ENCODE measurements at places on chromosomes 3 and 15.

- DNase-seq = no peak
Measured at GRCh38 chr15:101795455-101795854, 7.9 kb upstream of the OR4F6 start.

- no peak for DNase-seq
Measured at GRCh38 chr3:40340541-40341170, 31.1 kb downstream of the EIF1B start.

DNA sequence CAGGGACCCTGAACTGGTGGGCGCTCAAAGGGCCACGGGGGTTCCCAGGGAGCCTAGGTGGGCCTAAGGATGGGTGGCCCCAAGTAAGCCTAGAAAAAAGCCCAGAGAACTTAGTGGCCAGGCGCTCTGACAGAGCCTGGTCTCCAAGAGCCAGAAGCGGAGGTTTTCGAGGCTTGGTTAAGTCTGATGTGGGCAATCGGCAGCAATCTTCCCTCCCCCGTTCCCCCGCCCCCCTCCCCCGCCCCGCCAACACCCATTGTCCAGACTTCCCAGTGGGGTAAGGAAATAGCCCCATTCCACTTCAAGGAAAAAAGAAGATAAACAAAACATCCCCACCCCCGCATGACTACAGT lies 6.7 kb downstream of the EOMES start:
- no peak for DNase-seq

DNA sequence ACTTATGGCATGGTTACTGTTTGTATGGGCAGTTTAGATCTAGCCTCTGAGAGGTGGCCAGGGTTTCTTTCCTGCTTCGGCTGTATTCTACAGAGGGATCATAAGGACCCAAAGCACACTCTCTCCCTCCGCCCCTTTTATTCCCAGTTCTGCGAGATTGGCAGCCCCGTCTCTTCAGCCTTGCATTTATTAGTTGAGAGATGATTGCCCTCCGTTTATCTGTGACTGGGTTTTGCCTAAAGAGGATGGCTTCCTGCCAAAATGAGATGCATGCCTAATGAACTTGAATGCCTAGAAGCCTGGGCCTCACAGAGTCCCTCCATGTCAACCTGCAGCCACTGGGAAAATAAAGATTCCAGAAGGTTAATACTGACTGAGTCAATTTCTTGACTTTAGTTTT lies 97.1 kb upstream of the CHL1 start:
- no peak for DNase-seq

- no peak for DNase-seq
Measured at GRCh38 chr3:133750259-133750656, 4.1 kb downstream of the TF start.

DNA sequence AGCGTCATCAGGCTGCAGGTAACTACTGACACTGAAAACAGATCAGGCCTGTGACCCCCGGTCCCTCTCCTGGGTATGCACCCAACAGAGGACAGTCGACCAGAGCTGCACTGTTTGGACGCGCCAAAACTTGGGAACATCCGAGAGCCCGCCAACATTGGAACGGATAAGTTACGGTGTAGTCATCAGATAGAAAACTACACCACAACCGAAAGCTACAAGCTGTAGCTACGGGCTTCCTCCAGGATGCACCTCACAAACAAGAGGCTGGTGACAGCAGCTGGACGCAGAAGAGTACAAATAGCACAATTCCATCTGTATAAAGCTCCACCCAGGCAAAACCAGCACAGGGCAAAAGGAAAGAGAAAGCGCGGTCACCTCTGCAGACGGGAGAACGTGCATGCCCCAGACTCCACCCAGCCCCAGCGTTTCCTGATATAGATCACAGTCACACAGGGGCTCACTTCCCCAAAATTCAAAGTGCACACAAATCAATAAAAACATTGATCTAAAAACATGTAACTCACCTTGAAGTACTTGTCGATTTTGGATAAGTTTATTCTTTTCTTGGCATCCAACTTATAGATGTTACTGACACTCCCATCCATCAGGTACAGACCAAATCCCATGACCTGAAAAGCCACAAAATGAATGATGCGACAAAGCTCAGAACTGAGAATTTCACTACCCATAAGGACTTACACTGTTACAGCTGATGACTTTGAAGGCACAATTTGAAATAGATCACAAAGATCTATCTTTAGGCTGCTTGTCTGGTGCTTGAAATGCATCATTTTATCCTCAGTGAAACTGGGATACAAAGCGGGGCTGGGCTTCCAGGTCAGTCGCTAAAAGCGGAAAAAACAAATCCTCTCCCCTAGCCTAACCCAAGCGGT lies 43.3 kb downstream of the CYFIP1 start:
- DNase-seq = no peak

- DNase-seq = no peak
Measured at GRCh38 chr3:155560594-155560993, 184.3 kb downstream of the PLCH1 start.

DNA sequence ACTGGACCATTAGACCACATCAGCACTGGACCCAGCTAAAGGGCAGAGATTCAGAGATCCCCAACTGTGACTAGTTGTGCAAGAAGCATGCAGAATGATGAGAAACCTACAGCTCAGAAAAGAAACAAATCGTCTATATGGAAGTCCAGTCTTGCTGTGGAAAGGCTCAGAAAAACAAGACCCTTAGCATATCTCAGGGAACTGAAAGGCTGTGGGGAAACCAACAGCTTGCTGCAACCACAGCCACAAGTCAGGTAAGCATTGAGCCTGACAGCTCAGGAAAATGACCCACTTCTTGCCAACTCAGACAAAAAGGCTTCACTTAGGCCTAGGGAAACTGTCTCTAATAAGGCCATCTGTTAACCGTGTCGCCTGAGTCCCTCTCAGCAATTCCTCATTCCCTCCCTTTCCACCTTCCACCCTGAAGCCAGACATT lies 145.6 kb downstream of the LSAMP start:
- DNase-seq = no peak

DNA sequence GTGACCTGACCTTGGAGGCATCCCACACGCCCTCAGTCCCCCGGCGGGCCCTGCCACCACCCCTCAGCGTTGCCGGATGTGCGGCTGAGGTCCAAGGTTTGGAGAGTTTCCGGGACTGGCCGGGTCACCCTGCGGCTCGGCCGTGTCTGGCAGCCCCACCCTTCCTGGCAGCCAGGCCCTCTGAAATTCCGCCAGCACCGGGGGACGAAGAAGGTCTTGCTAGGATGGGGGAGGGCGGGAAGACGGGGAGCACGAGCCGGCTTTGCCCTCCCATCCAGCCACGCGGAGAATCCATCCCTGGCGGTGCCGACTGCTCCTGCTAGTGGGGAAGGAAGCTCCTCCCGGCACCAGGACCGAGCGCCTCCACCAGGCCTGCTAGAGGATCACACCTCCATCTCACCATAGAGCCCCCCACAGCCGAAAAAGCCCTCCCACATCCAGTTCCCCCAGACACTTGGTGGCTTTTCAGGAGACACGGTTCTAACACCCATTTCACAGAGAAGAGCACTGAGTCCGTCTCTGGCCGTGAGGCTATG lies 81.5 kb downstream of the CPN2 start:
- no peak for DNase-seq

DNA sequence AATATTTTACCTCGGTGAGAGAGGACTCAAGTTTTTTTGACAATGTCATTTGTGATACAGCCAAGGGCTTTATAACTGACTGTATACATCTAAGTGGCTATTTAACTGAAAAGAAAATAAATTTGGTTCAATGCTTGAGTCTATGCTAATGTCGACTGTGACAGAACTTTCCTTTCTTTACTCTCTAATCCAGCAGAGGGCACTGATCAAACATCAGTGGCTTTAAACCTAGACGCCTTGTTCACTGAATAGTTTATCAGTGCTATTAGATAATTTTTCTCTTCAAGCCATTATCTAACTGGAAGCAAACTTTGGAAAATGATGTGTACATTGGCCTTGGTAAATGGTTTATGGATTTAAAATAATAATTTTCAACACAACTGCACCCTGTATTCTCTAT lies 285.1 kb downstream of the CHL1 start:
- no peak for DNase-seq

- DNase-seq = no peak
Measured at GRCh38 chr3:10371167-10371566, 50.3 kb upstream of the SEC13 start.

DNA sequence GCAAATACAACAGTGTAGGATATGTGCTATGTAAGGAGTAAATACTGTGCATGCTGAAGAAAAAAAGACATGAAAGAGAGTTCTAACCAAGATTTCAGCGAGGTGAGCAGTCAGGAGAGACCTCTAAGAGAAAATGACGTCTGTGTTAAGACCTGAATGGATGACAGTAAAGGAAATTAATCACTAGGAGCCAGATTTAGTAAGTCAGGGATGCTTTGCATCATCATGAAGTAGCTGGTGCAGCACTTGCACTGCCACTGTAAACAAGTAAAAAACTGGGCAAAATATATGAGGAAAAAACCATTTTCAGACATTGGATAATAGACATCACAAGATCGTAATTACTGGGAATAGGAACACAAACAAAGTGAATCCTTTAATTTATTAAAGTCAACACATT lies 32.6 kb downstream of the RTP4 start:
- DNase-seq = no peak

- DNase-seq = no peak
Measured at GRCh38 chr3:141992512-141992911, 116.1 kb downstream of the ATP1B3 start.

- DNase-seq = no peak
Measured at GRCh38 chr3:37992271-37993066, 1.9 kb downstream of the VILL start.

DNA sequence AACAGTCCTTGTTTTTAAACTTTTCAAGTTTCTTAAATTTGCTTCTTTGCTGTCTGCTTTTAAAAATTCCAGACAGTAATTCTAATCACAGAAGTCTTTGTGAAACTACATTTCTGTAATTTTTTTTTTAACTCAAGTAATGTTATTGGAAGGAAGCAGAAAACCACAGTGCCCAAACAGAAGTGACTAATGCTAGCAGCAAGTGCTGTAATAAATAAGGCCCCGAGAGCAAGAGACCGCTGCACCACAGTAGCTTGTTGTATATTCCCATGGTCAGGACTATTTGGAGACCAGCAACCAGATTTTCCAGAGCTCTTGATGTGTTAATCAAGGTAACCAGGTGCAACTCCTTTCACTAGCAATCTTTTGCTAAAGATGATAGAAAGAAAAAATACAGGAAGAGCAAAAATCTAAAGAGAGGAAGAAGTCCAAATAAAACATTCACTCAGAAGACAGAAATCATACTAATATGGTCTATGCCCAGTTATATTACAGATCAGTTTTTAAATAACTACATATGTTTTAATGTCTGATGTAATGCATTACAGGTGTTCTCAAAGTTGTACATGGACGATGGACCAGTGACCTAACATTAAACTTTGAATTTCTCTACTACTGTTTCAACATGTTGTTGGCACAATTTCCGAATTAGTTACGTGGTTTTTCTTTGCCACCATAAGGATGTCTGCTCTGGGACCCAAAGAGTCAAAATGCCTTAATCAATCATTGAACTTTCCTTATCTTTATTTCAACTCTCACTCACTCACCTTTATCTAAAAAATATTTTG lies 36.4 kb downstream of the WWTR1 start:
- no peak for DNase-seq

- DNase-seq = no peak
Measured at GRCh38 chr15:59400103-59400813, 27.6 kb upstream of the MYO1E start.

GRCh38 chr3:187972454-187972853 lies 181.5 kb upstream of the LPP start:
- DNase-seq = no peak

GRCh38 chr3:15860014-15860934 lies 62.5 kb upstream of the ANKRD28 start:
- DNase-seq = peak; percentile 19

- no peak for DNase-seq
Measured at GRCh38 chr15:48590723-48591122, 54.8 kb downstream of the FBN1 start.

DNA sequence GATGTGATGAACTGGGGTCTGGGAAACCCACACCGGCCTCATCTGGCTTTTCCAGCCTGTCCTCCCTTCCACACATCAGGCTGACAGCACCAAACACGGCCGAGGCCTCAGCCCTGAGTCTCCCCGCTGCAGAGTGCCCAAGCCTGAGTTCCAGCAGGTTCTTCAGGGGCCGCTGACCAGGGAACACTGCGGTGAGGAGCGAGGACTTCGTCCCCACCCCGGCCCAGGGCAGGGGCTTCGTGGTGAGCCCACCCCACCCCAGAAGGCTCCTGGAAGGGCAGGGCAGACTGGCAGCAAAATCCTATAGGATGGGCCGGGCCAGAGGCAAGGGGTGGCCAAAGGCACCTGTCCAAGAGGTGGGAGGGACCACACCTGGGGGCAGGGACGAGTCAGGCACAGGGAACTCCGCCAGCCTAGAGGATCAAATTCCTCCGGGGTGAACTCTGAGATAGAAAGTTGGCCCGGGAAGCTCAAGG lies at the start of gene SLC51A:
Gene SLC51A (plus strand): TSS at position 446 of the 476 bp plus-strand sequence. CDS start 179 bp downstream, outside the sequence.
- no peak for DNase-seq

DNA sequence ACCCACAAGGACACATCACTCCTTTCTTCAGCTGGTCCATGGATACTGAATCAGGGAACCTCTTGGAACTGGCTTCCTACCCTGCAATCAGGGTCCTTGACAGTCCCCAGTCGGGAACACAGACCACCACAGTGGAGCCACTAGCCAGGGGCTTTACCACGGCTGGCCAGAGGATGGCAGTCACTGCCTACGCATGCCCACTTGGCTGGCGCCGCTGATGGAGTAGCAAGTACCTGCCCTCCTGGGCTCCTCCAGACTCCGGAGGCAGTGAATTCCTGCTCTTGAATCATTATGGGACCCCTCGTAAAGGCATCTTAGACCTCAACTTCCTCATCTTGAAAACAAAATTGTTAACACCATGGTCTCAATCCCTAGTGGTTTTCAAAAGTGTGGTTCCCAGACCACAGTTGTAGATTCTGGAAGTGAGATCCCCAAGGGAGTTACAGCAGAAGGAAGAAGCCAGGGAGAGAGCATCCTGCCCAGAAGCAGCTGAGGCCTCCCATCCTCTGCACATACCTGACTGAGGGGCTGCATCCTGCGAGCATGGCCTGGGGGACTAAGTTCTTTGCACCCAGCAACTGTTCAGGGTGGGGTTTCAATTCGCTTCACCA lies 9.1 kb upstream of the SKIC8 start:
- peak; percentile 30 for DNase-seq

- DNase-seq = no peak
Measured at GRCh38 chr3:87053553-87053952, 62.6 kb upstream of the VGLL3 start.

- peak; percentile 39 for DNase-seq
Measured at GRCh38 chr15:51759557-51760070, 8.2 kb downstream of the TMOD2 start.

DNA sequence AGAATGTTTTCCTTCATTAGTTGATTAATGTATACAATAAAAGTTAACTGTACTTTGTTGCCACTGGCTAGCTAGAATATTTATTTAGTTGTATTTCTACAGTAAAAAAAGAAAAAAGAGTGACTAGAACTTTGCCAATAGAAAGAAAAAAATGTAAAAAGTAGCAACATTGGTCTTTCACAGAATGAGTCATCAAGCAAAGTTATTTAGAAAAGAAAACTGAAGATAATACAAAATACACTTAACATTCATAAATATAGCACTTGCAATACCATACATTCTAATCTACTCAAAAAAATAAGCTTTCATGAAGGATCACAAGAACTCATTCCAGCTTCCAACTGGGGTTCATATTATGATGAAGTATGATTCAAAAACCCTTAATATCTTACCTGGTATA lies 83.4 kb downstream of the AQR start:
- DNase-seq = no peak

GRCh38 chr3:37993460-37993819 lies 2.9 kb downstream of the VILL start:
- no peak for DNase-seq
